HL-60 (cell line): ENCODE measurements at places on chromosomes 4 and X.
A peak's percentile ranks its signal among the peaks of the same experiment; 100 is the strongest.

DNA sequence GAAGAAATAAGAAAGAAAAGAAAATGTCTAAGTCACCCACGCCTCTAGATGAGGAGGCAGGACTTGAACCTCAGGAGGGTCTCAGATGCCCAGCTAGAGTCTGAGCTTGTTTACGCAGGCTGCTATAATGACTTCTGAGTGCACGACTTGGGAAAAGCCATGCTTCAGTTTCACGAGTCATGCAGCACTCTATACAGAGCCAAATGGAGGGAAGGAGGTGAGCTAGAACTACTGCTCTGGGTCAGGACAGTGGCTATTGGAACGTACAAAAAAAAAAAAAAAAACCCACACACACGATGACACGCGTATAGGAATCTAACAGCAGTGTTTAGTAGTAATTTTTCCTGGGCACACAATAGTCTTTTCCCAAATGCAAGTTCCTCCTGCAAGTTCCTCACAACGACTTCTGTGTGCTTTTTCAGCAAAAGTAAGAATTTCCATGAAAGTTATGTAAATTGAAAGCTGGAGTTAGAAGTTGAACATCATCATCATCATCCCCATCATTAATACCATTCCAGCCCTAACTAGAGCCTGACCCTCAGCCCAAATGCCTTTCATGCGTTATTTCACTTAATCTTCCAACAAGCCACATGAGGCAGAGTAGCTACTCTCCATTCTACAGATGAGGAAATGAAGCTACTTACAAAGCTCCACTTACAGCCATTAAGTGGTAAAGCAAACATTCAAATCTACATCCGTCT lies 36.6 kb downstream of the IRF2 start:
- peak; percentile 42 for DNase-seq

- no peak for DNase-seq
These were observed 128.6 kb upstream of the FTHL17 start for GRCh38 chrX:31200430-31200829.

GRCh38 chr4:168221301-168221700 lies 97.3 kb downstream of the DDX60 start:
- DNase-seq = no peak

DNA sequence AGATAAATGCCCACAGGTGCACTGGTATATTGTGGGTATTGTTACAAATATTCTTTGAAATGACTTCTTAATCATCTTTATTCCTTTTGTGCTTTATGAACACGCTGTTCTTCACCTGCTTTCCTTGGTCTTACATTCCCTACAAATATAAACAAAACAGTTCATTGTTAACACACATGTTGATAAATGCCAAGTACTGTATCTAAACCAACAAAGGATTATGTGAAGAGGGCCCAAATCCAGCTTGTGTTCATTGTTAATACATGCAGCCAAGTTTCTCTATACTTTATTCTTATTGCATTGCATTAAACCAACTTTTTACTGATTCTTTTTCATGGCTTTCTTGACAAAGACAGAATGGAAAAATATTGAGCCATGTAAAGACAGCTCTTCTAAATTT lies 42.8 kb downstream of the AREG start:
- DNase-seq = no peak
